Neural crest cell (in vitro differentiated cells): ENCODE measurements at places on chromosomes 2 and 18. TPM values are rescaled to one million over a fixed set of nuclear protein-coding genes. Genes with fewer than 3 reads are reported as not detected.

- no peak for DNase-seq
These were observed 73.6 kb upstream of the GLI2 start for GRCh38 chr2:120662046-120662445.

DNA sequence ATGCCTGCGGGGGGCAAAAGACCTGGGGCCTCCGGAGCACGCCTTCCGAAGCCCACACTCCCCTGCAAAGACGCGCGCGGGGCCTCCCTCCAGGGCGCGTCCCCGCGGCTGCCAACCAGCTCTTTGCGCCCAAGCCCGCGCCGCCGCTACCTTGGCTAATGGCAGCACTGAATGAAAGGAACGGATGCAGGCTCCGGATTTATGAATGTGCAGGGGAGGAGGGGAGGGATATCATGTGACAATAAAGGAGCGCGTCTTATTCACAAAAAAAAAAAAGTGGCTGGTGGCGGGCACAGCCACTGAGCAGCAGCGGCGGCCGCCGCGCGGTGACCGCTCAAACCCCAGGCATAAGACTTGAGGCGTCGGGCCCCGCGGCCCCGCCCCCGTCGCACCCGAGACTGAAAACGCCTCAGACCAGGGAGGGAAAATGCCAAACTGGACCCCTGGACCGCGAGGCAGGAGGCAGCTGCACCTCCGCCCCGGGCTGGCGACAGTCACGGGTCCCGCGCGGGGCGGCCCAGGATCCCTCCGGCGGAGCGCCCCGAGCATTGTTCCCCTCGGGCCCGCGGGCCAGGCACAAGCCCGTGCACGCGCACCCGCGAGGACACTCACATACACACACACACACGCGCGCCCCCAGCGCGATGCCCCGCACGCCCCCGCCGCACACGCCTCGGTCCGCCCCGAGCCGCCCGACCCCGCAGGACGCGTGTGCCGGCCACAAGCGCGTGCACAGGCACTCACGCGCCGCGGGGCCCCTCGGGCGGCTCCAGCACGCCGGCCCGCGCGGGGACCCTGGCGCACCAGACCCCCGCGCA is 1.6 kb downstream of the SPRED2 start:
- peak; percentile 56 for DNase-seq

GRCh38 chr2:231053846-231054245 is 2.8 kb upstream of the PSMD1 start:
- DNase-seq = no peak

GRCh38 chr18:25136416-25137196 is 215.4 kb downstream of the ZNF521 start:
- DNase-seq = no peak

- no peak for DNase-seq
These were observed 97.7 kb upstream of the TFCP2L1 start for GRCh38 chr2:121382744-121383143.

GRCh38 chr2:121348128-121348740 is 63.2 kb upstream of the TFCP2L1 start:
- no peak for DNase-seq

GRCh38 chr2:236352761-236353593 is 88.8 kb upstream of the ASB18 start:
- no peak for DNase-seq

DNA sequence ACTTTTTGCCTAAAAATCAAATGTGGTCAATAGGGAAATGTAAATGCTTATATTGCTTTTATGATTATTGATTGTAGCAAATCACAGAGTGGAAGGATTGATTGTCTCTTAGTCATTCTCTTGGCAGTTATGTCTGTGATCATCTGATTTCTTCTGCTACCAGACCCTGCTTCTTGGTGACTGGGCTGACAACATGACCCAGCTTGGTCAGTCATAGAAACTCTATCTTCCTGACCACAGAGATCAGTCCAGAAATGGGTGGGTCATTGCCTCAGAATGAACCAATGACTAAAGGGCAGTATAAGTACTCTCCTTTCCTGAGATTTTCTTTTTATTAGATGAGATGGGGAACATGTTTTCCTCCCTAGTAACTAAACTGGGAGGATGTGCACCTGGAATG is 87.6 kb downstream of the MAIP1 start:
- DNase-seq = no peak

DNA sequence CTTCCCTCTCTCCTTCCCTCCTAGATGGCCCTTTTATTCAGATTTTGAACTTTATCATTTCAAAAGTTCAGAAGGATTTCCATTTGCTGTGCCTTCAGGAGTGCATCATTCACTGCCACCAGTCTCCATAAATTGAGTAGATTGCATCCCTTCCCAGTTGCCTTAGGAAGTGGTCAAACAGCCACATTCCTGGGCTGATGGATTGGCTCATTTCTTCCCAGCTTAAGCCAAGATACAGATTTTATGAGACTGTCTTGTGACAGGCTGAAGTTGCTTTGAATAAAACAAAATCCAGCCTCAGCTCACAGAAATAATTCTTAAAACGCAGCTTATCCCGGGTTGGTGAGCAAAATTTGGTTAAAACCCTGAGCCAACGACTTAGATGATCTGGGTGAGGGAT is 9.8 kb downstream of the NRP2 start:
- DNase-seq = no peak

DNA sequence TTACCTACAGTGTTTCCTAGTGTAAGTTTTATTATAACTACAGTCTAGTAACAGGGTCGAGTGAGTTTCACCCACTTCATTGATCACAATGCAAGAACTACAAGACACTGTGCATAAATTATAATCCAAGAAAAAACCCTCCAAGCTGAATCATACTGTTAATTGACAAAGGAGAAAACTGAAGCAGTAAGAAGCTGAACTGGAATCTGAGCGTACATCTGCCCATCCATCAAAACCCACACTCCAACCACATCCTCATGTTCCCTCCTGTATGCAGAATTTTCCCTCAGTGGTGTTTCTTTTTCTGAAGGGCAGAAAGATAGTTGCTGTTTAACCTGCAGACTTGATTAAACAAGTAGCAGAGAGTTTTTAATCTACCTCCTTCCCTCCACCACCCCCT is 49.5 kb upstream of the KIDINS220 start:
- no peak for DNase-seq

DNA sequence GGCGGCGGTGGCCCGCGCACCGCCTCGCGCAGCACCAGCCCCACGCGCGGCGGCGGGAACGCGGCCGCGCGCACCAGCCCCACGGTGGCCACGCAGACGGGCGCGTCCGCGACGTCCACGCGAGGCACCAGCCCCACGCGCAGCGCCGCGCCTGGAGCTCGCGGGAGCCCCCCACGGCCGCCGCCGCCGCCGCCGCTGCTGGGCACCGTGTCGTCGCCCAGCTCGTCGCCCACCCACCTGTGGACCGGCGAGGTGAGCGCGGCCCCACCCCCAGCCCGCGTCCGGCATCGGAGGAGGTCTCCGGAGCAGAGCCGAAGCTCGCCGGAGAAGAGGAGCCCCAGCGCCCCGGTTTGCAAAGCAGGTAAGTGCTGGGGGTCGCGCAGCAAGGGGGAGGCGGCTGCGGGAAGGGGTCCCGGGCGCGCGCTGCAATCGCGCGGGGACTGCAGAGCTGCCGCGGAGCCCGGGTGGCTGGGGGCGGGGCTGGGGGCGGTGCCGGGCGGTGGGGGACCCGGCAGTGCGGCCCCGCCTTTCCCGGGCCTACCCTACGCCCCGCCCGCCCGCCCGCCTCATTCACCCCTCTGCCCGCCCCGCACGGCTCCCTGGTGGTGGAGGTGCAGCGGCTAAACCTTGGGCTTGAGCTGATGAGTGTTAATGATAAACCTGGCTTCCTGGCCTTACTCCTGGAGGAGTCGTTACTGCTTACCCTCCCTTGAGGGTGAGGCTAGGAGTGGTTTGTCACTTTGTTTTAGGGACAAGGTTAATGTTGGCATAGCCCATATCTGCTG is 851 bp downstream of the FAM117B start:
- peak; percentile 58 for DNase-seq

- DNase-seq = peak; percentile 18
These were observed 38.5 kb downstream of the INPP5D start for GRCh38 chr2:233098618-233099017.

SATB2 gene
- total RNA-seq = 9.2 and 10.1 TPM in 2 replicates

SESTD1 gene
- total RNA-seq = 98.2 and 99.7 TPM in 2 replicates

RNPEPL1 gene
- total RNA-seq = 36.1 and 37.1 TPM in 2 replicates

ACTG2 gene
- total RNA-seq = 0.39 TPM in 1 of 2 replicates, not detected in the other

CD207 gene
- total RNA-seq = not detected in 2 replicates
